ENCODE measurements at places on chromosomes 5 and 9. TPM values are rescaled to one million over a fixed set of nuclear protein-coding genes. Genes with fewer than 3 reads are reported as not detected.

The MCTP1 gene
- 4.3 TPM for polyA plus RNA-seq

The PDGFRB gene
- 6.9 TPM for polyA plus RNA-seq

The ADAMTS13 gene
- 8.3 TPM for polyA plus RNA-seq

The TAF11L5 gene
- polyA plus RNA-seq = not detected

The STK32A gene
- 0.48 TPM for polyA plus RNA-seq

The ADAMTS2 gene
- polyA plus RNA-seq = 3.5 TPM

The GLRA1 gene
- polyA plus RNA-seq = not detected

The SLC35A4 gene
- polyA plus RNA-seq = 47.7 TPM

The FOXD4L6 gene
- polyA plus RNA-seq = not detected

The GHR gene
- polyA plus RNA-seq = 2.4 TPM

The PLPP7 gene
- polyA plus RNA-seq = 0.92 TPM

- no peak for DNase-seq
Measured at GRCh38 chr9:138014563-138014945, 137.0 kb downstream of the CACNA1B start.

- DNase-seq = peak; percentile 86
Measured at GRCh38 chr5:39948867-39949468, 524.2 kb upstream of the DAB2 start.

- peak; percentile 56 for DNase-seq
Measured at GRCh38 chr5:170312666-170313065, 15.1 kb upstream of the LCP2 start.

DNA sequence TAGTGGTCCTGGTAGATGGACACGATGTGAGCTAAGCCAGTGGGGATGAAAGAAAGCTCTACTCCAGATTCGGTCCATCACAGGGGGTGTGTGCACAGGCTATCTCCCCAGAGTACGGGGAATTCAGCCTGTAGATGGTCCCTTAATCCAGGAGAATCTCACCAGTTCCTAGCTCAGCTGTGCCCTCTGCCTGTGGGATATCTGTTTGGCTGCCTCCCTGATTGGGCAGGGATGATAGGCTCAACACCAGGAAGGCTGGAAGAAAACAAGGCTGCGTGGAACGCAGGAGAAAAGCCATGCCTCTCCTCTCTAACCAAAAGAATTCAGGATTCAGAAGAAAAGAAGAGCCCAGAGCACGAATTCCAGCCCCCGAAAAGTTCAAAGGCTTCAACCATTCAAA, 40.9 kb downstream of the VLDLR start:
- DNase-seq = peak; percentile 26

DNA sequence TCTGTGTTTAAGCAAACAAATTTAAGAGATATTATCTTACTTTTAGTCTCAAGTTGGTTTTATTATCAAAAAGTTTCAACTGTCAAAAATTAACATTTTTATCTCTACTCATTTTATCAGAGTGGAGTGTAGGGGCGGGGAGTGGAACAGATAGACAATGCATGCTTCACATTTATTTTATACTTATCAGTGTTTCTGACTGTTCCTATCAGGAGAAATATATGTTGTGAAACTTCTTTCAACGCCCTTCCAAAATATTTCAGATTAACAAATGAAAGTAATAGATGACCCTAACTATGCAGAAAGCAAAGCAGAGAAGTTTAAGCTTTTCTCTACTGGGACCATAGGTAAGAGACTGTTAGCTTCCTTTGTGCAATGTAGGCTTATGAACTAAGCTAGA, 44.9 kb upstream of the MAST4 start:
- DNase-seq = no peak

DNA sequence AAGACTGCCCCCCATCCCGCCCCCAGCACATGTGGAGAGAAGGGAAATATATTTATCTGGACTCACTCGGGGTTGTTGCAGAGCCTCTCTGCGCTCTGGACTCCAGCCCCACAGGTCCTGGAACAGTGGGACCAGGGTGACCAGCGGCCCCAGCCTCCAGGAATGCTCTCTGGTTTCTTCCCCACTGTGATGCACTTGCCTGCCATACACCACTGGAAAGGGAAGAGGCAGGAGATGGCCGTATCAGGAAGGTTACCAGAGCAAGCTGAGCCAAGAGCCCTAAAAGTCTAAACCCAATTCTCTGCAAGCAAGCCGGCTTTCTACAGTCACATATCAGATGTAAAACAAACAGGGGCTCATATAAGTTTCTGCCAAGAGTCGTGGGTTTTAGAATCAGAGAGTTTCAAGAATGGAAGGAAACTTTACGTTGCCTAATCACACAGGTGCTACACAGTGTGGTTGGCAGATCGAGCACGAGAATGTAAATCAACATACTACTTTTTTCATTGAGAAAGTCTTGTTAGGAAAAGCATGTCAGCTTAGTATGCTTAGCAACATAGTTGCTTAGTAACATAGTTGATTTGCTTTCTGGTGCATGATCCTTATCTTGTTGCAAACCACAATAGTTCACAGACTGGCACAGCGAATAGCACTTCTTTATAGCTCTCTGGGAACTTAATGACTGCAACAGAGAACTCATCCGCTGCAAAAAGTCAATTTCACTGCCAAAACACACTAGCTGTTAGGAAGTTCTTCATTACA, 201.2 kb downstream of the TARS1 start:
- DNase-seq = no peak

DNA sequence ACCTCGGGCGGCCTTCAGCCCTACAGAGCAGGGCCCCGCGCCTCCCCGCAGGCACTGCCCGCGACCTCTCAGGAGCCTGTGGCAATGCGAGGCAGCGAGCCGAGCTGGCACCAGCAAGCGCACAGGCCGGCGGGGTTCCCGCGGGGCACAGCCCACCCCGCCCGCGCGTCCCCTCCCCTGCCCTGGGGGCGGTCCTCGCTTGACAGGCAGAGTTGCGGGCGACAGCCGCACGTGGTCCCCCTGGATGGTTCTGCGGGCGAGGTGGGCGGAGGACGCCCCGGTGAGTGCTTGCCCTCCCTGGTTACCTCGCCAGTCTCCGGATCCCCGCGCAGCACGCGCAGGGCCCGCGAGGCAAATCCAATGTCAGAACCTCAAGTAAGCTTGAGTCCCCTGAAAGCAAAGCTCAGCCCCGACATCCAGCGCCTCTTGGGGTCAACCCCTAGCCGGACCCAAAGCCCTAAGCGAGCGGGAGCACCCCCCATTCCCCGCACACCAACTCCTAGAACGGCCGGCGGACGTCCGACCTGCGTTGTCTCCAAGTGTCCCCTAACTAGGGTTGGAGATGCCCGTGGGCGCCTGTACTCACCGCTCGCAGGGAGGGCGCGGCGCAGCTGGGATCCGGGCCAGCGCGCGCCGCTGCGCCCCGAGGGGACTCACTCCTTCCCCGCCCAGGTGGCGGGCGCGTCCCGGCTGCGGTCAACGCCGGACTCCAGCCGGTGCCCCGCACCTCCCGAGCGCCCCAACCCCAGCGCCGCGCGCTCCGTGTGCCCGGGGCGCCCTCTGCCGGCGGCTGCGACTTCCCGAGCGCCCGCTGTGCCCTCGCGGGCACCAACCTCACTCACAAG, at the start of gene DRD1:
DRD1 (minus strand) TSS at position 123 of the 845 bp plus-strand sequence. CDS start 1,083 bp downstream, outside the sequence.
- DNase-seq = peak; percentile 57

DNA sequence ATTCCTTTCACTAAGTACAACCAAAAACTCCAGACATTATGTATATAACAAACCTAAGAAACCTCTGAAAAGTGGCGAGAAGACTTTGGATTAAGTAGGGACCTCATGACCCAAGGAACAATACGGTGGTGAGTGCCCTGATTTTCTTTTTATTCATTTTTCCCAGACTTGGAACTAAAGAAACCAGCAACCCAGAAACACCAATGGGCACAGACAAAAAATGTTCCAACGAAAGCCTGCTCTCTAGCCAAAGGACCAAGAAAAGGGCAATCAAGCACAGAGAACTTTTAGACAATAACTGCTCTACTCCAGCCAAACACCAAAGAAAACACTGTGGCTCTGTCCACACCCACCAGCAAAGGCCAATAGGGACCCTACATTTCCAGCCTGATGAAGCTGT, 66.2 kb upstream of the SSBP2 start:
- no peak for DNase-seq

- DNase-seq = peak; percentile 60
Measured at GRCh38 chr5:73437101-73437776, 11.3 kb downstream of the FOXD1 start.

GRCh38 chr5:143284521-143284920, 119.0 kb downstream of the NR3C1 start:
- DNase-seq = no peak

Measured in stomach (tissue), 19 donors.